ELF-1 (cell line): ENCODE measurements at places on chromosomes 6 and 20.

DNA sequence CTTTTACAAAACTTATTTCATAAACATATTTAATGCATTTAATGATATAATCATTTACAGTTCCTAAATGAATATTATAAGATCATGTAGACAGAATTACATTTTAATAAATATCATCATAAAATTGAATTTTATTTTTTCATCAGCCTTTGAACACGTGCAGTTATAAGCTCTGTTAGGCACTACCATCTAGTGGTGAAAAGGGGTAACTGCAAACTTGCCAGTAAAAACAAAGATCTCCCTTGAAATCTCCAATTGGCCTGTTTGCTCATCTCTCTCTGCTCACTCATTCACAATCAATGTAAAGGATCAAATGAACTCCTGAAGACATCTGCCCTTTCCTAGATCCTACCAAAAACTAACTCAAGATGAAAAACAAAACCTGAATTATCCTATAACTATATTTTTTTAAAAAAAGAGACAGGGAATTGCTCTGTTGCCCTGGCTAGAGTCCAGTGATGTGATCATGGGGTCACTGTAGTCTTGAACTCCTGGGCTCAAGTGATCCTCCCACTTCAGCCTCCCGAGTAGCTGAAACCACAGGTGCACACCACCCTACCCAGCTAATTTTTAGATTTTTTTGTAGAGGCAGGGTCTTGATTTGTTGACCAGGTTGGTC lies 31.7 kb downstream of the SAMHD1 start:
- DNase-seq: peak; percentile 18

DNA sequence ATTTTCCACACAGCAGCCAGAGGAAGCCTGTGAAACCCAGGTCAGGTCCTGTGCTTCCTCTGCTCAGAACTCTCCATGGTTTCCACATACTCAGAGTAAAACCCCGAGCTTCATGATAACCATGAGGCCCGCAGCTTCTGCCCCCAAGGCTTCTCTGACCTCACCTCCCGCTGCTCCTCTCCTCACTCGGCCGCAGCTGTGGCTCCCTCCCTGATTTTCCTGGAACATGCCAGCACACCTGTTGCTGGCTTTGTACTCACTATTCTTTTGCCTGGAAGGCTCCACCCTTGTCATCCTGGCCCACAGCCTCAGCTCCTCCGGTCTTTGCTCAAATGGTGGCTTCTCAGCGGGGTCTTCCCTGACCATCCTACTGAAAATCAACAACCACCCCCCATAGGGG lies 341.7 kb downstream of the PREX1 start:
- DNase-seq: peak; percentile 59

DNA sequence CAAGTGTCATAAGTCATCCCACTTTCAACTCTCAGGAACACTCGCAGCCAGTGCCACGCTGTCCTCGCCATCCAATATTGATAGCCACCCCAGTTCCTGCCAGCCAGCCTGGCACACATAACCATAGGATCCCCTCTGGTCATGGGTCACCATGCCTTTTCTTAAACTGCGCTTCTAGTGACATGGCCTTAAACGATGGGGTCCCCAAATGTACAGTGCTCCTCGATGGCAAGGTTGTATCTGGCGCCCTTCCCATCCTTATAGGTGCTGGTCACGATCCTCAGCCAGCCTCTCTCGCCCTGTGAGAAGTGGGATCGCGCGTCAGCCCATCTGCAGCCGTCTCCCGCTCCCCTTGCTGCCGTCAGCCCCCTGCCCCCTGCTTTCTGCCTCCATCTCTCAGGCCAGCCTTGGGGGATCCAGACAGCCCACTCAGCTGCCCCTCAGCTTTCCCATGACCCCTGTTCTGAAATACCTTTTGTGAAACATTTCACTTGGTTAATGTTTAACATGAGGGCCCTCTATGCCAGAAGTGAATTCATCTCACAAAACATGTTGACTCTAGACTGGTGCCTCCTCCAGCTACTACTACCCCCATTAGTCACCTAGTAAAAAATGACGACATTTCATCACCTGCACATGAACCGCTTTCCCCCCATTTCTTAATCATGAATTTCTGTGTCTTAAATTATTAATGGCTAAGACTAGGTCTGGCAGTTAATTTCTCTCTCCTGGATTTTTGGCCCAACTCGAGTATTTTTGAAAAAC lies 11.4 kb downstream of the CTSZ start:
- no peak for DNase-seq

DNA sequence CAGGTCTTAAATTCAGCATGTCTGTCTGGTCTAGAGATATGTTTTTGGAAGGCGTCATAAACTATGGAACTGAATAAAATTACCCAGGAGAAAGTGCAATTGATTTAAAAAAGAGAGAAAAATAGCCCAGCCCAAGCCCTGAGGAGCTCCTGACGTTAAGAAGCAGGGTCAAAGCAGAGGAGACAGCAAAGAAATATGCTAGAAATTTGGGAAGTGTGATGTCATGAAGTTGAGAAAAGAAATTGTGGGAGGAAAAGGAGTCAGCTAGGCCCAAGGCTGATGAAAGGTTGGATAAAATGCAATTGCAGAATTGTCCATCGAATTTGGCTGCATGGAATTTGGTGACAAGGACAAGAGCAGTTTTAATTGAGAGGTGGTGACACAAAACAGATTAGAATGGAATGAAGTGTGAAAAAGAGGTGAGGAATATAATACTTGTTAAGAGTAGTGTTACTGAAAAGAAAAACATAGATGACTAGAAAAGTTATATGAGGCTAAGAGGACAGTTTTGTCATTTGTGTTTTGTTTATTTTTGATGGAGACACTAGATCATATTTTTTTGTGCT lies 381.6 kb downstream of the LAMA2 start:
- no peak for DNase-seq

GRCh38 chr6:129871221-129871620 lies 10.1 kb upstream of the TMEM244 start:
- DNase-seq: no peak

- DNase-seq: peak; percentile 97
Measured at GRCh38 chr6:26017632-26017966, 55.0 kb downstream of the TRIM38 start.

DNA sequence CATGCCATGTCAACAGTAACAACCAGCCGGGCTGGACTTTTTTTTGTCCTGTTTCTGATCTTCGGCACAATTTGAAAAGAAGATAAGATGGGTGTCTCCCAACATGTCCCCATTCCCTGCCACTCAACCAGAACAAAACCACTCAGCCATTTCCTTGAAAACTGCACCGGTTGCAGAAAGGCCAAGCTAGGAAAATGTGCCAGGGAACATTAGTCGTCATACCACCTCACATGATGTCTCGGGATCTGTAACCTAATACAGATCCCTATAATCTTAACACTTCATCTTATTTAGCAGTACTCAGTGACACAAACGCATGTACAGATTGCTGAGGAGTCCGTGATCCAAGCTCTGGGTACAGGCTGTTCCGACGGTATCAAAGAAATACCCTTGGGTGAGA lies 46.5 kb downstream of the ALDH8A1 start:
- DNase-seq: no peak

DNA sequence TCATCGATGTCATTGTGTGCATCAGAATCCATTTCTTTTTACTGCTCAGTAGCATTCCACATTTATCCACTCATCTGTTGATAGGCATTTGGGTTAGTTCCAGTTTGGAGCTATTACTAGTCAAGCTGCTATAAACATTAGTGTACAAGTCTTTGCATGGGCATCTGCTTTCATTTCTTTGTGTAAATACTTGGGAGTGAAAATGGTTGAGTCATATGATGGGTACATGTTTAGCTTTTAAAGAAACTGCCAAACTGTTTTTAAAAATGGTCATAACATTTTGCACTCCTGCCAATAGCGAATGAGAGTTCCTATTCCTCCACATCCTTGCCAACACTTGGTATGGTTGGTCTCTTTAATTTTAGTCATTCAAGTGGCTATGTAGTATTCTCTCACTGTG lies 21.2 kb upstream of the SLC22A2 start:
- DNase-seq: no peak
